ENCODE measurements at places on chromosomes 16 and 17. TPM values are rescaled to one million over a fixed set of nuclear protein-coding genes. Genes with fewer than 3 reads are reported as not detected.

- no peak for DNase-seq
- H3K27me3 ChIP-seq, result no peaks in the 10 kb centered on the region
- H3K27ac ChIP-seq, result peak overlapping the region; percentile 91
- no peaks in the 10 kb centered on the region for H3K36me3 ChIP-seq
These were observed 264.7 kb downstream of the PARN start for GRCh38 chr16:14365200-14365851.

DNA sequence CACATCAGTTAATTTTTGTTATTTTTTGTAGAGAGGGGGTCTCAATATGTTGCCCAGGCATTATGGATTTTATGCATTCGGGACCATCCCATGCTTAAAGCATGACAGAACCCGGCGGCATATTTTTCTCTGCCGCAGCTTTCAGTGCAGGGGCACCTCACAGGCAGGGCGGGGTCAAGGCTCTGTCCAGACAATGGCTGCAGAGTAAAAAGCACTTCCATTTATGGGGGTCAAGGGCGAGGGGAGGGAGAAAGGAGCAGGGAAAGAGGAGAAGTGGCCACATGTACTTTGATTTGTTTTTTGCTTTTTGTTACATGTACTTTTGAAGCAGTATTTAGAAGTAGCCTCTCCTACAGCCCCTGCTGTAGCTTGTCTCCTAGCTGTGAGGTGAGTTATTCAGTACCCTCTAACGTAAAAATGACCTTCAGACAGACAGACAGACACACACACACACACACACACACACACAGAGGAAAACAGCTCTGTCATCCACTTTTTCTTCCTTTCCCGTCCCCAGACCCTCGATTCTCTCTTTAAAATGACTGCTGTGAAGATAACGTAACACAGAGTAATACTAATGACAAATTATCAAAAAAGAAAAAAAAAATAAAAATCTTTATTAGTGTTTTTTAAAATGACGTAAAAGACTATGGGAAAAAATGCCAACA is 856 bp upstream of the SCPEP1 start:
- peaks cover 51% of the 10 kb centered on the region for H3K4me1 ChIP-seq
- no peaks in the 10 kb centered on the region for H3K27me3 ChIP-seq
- H3K27ac ChIP-seq, result no peak overlapping the region

DNA sequence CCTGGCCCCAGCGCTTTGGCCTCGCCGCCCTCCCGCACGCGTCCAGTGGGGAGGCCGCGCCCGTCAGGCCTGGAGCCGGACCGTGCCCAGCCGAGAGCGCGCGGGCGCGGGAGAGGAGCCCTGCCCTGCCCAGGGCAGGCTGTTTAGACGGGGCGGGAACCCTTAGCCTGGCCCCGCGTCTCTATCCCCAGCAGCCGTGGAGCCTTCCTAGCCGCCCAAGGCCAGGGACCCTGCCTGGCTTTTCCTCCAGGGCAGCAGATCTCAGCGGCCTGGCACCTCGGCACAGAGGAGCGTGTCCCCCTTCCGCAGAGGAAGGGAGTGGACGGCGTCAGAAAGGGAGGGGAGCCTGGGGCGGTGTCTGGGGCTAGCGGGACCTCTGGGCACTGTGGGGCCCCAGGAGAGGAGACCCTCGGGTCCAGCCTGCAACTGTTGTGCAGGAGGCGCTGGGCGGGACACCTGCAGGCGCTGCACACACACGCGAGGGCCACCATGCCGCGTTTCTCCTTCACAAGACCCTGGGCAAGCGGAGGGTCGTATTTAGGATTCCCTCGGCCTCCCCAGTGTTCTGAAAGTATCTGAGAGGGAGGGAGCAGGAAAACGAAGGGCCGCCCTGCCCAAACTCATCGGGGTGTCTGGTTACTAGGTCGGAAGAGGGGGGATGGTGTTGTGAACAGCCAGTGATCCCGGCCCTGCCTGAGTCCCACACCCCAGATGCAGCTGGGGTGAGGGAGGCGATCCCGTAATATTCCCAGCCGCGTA is 2.3 kb upstream of the NPTX1 start:
- DNase-seq, result no peak
- H3K4me3 ChIP-seq, result peak overlapping the region; percentile 70
- peaks cover 10% of the 10 kb centered on the region for H3K4me1 ChIP-seq
- peaks cover 71% of the 10 kb centered on the region for H3K27me3 ChIP-seq
- H3K36me3 ChIP-seq, result no peaks in the 10 kb centered on the region

DNA sequence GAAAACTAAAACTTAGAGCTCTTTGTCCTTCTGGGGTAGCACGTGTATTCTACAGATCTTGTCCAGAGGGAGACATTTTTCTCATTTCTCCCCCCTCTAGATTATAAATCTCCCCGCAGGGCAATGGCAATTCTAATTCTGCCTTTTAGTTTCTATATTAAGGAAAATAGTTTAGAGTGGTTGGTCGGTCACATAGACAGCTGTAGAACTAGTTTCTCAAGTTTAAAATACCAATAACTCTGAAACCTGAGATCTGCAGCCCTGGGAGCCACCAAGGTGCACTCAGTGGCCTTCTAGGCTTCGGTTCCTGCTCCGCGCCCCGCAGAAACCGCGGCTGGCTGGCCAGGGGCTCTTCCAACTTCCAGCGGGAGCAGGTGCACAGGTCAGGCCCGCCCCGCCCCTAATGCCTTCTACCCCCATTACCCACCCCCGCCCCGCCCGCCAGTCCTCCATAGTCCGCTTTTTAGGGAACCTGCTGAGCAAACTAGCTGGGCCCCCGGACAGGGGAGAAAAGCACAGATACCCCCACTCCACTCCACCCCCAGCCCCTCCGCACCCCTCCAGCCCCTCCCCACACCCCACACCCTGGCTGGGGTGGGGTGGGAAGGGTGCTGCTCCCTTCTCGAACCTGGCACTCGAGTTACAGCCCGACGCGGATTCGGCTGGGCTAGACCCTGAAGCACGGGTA is 431 bp downstream of the SLFN11 start:
- peak overlapping the region; percentile 92 for H3K27ac ChIP-seq
- DNase-seq, result no peak
- peaks cover 5% of the 10 kb centered on the region for H3K4me1 ChIP-seq
- H3K36me3 ChIP-seq, result peaks cover 19% of the 10 kb centered on the region
- peak overlapping the region; percentile 91 for H3K4me3 ChIP-seq

DNA sequence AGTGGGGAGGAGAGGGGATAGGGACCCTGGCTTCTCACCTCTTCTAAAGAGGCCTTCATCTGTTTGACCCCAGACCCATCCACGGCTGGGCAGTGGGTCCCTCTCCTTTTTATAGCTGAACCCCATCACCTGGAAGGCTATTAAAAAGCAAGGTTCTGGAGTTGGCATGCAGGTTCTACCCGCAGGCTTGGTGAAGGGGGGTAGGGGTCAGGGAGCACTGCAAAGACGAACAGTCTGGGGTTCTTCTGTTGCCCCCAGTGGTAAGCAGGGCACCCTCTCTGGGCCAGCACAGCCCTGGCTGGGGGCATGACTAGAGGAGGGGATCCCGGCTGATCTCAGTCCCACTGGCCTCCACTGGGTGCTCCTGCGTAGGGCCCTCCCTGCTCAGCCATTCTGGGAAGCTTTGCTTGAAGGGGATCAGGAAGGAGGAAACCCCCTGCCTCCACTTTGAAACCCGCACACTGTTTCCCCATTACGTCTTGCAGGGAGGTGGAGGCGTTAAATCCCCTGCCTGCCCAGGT is 13.6 kb downstream of the CMIP start:
- no peaks in the 10 kb centered on the region for H3K27me3 ChIP-seq
- H3K36me3 ChIP-seq, result peaks cover 24% of the 10 kb centered on the region
- H3K4me3 ChIP-seq, result no peak overlapping the region
- no peak for DNase-seq
- H3K4me1 ChIP-seq, result peaks cover 53% of the 10 kb centered on the region

- H3K36me3 ChIP-seq, result peaks cover 4% of the 10 kb centered on the region
- peaks cover 28% of the 10 kb centered on the region for H3K4me1 ChIP-seq
These were observed 526 bp downstream of the MRPS23 start for GRCh38 chr17:57849163-57849873.

DNA sequence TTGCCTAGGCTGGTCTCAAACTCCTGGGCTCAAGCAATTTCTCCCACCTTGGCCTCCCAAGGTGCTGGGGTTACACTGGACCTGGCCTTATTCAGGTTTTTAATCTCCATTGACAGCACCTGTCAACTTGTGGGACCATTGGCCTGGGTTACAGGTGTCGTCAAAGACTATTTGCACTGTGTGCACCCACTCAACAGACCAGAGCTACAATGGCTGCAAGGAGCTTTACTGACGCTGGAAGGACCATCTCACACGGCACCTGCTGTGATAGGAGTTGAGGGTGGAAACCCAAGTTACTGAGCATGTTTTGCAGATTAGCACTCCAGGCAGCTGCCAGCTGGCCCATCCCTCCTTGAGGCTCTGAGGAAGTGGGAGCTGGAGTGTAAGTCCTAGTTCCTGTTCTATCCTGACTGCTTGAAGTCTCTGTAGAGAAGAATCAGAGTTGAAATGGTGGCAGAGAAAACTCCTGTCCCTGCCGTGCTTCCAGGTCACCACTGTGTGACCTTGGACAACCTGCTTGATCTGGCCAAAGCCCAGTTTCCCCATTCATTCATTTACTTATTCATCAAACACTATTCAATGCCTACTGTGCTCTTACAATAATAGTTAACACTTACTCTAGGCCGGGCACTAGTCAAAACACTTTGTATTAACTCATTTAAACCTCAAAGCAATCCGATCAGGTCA is 42.4 kb upstream of the LONP2 start:
- DNase-seq, result no peak
- H3K27me3 ChIP-seq, result no peaks in the 10 kb centered on the region
- H3K27ac ChIP-seq, result no peak overlapping the region
- H3K36me3 ChIP-seq, result no peaks in the 10 kb centered on the region
- no peaks in the 10 kb centered on the region for H3K4me1 ChIP-seq

DNA sequence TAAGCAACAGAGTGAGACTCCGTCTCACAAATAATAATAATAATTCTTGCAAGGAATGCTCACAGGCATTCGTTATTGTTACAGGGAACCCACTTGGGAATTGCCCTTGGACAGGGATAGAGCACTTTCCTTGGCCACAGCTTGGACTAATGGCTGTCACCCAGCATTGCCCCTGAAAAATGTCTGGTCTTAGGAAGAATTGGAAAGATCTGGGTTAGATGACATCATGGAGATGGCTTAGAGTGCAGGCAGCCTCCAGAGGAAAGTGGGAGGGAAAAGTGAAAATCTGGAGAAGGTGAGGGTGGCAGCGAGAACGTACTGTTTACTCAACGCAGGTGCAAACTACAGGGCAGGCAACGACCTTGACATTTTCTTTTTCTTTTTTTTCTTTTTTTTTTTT is 59.3 kb upstream of the MRTFB start:
- no peak overlapping the region for H3K27ac ChIP-seq
- peaks cover 19% of the 10 kb centered on the region for H3K27me3 ChIP-seq
- DNase-seq, result no peak

DNA sequence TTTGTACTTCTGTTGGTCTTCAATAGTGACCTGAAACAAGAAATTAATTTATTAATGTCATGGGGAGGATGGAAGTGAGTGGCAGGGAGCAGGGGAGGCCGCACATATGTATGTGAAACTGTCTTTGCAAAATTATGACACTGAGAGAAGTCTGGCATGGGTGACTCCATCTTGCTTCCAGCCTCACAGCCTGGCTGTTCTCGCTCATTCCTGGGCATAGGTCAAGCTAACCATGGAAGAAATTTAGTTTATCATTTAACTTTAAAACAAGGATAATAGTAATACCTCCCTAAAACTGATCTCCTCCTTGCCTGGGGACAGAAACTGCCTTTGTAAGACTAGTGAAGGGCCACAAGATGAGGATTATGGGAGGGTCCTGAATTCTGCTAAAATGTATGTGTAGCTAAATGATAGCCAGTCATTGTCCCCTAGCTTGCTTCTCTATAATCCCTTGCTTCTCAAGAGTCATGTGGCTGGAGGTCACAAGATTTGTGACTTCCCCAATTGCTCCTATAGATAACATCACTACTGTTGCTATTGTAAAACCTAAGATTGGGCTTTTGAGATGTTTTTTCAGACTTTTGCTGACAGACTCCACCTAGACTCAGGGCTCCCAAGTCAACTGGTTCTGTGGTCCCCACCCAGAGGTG is 126.0 kb downstream of the HS3ST3A1 start:
- H3K27me3 ChIP-seq, result no peaks in the 10 kb centered on the region
- peaks cover 12% of the 10 kb centered on the region for H3K4me1 ChIP-seq
- no peak for DNase-seq
- peaks cover 6% of the 10 kb centered on the region for H3K36me3 ChIP-seq
- no peak overlapping the region for H3K4me3 ChIP-seq
- H3K27ac ChIP-seq, result no peak overlapping the region

- no peak for DNase-seq
- no peaks in the 10 kb centered on the region for H3K36me3 ChIP-seq
- no peak overlapping the region for H3K27ac ChIP-seq
- H3K4me1 ChIP-seq, result peaks cover 27% of the 10 kb centered on the region
- no peaks in the 10 kb centered on the region for H3K27me3 ChIP-seq
These were observed 87.5 kb downstream of the BMERB1 start for GRCh38 chr16:15521758-15522509.

DNA sequence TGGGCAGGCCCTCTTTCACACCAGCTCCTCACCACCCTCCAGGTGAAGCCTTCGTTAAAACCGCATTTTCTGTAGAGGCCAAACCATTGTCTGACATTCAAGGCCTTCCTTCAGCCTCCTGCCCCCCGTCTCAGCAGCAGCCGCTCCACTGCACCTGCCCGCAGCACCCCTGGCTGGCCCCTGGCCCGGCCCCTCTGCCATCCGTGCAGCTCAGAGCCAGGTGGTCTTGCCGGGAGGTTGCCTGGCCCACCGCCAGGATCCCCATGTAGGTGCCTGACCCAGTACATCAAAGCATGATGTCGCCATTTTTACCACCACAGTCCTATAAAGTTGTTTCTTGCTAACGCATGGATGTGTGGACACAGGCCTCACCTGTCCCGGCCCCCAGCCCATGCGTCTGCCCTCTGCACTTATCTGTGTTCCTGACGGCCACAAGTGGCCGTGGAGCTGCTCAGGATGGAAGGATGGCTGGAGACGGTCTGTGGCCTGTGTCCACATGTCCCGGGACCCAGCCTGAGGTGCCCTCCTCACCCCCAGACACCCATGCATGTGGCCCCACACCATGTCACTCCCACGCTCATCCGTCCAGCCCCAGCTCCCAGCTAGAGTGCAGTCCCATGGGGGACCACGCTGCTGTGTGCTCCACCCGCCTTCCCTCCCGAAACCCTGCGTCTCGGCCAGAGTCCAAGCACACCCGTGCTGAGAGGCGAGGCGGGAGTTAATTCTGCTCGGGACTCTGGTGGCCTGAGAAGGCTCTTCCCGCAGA is 89.3 kb upstream of the CHMP6 start:
- no peak for DNase-seq
- no peak overlapping the region for H3K27ac ChIP-seq
- H3K4me1 ChIP-seq, result peaks cover 25% of the 10 kb centered on the region

The ANKRD40CL gene
- total RNA-seq, result not detected

The SAMD14 gene
- 2.2 TPM for total RNA-seq

The CSF3 gene
- total RNA-seq, result not detected

The TMED6 gene
- 5.3 TPM for total RNA-seq

The ENPP7 gene
- total RNA-seq, result 20.5 TPM

The MYH8 gene
- 0.05 TPM for total RNA-seq

The PGS1 gene
- total RNA-seq, result 54.8 TPM

Measured in type B pancreatic cell (in vitro differentiated cells).